Esophagus mucosa (tissue), 1 donor: ENCODE measurements at places on chromosomes 11 and 22.

GRCh38 chr22:19055801-19056200 is 66.4 kb downstream of the DGCR2 start:
- no peak for ATAC-seq

- peak; percentile 60 for ATAC-seq
These were observed 2.9 kb upstream of the MTFP1 start for GRCh38 chr22:30422481-30423300.

DNA sequence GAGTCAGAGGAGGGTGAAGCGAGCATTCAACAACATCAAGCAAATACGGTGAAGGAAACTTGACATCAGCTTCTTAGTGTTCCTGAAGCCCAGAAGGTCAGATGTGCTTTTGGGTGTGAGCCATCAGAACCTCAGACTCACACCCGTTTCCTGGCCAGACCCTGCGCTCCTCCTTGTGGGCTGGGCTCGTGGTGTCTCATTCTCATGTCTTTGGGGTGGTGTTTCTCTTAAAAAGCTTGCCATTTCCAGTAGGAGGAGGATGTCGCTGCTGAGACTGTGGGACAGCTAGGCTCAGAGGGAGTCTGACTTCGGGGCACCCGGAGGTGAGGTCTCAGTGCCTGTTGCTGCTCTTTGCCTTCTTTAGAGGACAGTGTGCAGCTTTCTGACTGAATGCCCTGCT is 24.2 kb downstream of the PPFIBP2 start:
- ATAC-seq, result peak; percentile 50

DNA sequence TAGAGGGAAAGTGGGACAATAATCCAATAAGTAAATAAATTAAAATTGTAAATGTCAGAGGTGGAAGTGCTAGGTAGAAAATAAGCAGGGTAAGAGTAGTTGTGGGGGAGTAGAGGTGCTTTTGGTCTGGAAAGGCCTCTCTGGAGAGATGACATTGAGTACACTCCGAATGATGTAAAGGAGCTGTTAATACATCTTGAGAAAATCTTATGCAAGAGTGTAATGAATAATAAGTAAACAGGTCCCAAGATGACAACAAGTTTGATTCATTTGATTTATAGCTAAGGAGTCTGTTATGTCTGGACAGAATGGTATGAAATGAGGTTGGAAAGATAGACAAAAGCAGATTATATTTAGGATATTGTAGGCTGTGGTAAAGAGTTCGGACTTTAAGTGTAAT is 87.5 kb downstream of the TMEM135 start:
- peak; percentile 38 for ATAC-seq

DNA sequence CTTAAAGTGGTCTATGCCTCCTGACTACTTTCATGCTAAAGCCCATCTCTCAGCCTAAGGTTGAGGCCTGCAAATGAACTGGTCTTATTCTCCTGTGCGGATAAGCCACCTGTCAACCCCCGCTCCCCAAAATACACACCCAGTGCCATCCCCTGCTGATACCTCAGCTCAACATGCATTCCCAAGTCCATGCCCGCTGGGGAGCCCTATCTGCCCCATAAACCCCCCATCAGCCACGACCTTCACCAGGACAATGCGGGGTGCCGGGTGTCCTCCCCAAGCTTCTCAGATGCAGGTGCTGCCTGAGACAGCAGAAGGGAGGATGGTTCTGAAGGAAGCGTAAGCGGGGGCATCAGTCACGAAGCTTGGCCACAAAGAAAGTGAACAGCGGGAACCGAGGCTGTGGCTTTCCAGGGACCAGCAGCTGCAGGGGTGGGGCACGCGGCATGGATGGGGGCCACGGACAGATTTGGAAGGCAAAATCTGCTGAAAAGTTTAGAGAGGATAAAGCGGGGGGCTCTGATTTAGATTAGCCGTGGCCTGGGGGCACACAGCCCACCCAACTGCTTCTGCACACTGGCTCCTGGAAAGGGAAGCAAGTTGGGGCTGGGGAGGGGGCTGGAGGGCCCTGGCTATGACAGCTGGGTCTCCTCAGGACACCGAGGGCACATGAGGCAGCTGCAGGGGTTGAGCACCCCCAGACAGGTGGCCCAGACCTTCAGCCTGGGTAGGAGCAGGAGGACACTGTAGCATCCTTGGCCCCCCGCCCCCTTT is 1391.9 kb downstream of the TBC1D22A start:
- ATAC-seq, result no peak

DNA sequence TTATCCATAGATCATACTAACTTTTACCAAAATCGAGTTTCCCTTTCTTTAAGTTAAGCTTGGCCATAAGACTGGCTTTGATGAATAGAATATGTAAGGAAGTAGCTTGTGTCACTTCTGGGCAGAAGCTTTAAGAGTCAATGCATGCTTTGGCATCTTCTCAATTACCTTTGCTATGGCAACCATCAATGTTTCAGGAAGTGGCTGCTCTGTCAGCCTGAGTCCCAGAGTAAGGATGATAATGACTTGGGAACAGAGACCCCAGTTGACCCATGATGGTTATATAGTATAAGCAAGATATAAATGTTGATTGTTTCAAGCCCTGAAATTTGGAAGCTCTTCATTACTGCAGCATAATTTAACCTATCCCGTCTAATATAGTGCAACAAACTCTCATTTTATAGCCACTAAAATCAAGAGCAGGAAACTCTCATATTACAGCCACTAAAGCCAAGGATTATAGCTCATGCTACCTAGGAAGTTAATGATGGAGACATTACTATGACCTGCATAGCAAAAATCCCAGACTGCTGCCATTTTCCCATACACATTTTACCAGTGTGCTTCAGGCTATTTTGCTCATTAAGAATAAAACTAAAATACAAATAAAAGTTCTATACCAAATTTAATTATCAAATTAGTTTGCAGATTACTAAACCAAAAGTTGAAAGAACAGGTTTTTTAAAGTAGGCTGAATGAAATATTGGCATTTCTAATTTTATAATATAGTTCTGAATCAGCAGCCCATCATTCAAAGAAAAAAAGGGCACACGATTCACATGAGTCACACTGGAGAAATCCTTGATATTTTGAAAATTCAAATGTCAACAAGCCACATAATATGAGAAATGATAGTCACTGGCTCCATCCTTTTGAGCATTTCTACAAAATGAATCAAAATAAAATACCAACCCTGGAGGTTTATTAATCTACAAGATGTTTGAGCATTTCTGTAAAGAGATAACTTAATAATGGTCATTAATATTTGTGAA is 23.8 kb downstream of the FSHB start:
- ATAC-seq, result no peak

DNA sequence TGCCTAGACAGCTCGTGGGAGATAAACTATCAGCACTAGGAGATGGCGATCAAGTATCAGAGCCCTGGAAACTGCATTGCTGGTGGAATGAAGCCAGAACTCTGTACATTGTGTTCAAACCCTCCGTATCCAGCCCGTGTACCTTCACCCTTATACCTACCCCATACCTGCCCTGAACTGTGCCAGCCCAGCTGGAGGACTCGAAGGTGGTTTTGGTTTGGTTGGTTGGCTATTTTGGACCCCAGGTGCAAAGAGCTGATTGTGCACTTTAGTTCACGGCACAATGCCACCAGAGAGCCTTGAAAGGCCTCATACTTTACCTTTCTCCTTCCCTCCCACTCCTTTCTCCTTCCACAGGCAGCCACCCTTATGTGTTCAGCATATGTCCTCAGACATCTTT is 16.0 kb downstream of the FAM83F start:
- no peak for ATAC-seq

- ATAC-seq, result peak; percentile 77
These were observed 120.5 kb upstream of the RASSF10 start for GRCh38 chr11:12888525-12889158.

- no peak for ATAC-seq
These were observed 602 bp downstream of the NAT10 start for GRCh38 chr11:34105957-34106504.

- no peak for ATAC-seq
These were observed 212.5 kb downstream of the CSNK2A3 start for GRCh38 chr11:11140510-11140909.

GRCh38 chr22:19469421-19469820 is 9.6 kb downstream of the UFD1 start:
- no peak for ATAC-seq

DNA sequence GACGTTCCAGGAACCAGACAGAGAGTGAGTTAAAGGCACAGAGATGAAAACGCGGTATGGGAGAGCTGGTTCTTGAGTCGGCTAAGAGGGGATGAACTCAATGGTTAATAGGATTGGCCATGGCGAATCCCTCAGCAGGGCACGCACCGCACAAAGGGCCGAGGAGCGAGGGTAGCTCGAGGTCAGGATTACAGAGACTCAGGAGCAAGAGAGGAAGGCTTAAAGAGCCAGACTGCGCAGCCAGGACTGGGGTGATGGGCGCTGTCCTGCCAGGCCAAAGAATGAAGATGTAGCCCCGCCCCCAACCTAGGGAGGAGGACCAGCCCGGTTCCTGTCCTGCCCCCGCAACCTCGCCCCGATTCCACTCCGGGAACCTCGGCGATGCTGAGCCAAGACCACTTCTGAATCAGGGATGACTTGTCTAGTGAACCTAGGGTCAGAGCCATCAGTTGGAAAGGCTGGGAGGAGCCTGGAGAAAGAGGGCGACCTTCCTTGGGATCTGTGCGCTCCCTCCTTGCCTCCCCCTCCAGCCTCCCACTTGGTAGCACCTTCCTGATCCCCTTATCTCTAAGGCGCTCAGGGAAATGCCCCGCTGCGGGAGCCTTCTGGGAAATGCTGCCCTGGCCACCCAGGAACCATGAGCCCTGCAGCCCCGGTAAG is at the start of gene PLEKHB1:
TSS of gene PLEKHB1 (plus strand) at position 610 of the 660 bp plus-strand sequence. CDS start at position 638, 28 bp downstream.
- ATAC-seq, result no peak

GRCh38 chr11:118914178-118914918 is 11.4 kb downstream of the BCL9L start:
- ATAC-seq, result no peak

- peak; percentile 80 for ATAC-seq
These were observed 743 bp downstream of the USP47 start for GRCh38 chr11:11842421-11843008.

GRCh38 chr22:40432157-40432556 is 61.8 kb downstream of the SGSM3 start:
- no peak for ATAC-seq

- ATAC-seq, result no peak
These were observed 31.2 kb downstream of the RAB6A start for GRCh38 chr11:73729594-73730206.

DNA sequence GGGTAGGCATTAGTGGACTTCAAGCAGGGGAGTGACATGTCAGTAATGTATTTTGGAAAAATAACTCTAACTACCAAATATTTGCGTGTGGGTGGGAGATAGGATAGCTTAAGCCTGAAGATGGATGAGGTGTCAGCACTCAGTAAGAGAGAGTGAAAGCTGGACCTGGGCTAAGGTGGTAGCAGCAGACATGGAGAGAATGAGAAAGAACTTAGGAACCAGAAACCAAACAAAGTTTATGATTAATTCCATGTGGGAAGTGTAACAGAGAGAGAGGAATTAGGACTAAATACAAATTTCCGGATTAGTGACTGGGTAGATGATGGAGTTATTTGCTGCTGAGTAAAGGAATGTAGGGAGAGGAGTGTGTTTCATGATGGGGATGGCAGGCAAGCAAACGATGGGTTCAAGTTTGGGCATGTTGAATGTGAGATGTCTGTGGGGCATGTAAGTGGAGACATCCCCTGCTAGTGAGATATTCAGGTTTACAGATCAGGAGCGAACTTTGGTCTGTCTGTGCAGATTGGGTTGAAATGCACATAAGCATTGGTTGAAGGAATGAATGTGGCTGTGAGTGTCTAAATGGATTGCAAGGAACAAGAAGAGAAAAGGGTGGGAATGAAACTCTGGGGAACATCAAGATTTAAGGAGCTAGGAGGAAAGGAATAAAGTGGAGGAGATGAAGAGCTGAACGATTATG is 185.6 kb upstream of the MTMR2 start:
- ATAC-seq, result no peak

GRCh38 chr11:74877132-74877531 is 71.8 kb downstream of the XRRA1 start:
- no peak for ATAC-seq

DNA sequence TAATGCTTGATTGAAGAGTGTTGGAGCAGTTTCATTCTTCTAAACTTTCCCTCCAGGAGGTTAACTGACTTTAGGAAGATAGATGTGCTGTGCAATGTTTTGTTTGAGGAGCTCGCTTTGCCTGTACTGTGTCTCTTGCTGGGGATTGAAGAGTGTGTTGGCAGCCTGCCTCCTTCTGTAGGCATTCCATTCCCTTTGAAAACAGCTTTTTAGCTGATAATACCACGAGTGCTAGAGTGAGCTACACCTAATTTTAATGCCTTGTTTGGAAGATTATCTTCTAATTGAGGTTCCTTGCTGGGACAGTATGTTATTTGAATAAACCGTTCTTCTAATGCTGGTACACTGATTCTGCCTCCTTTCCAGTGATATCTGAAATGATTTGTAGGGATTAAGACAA is 7.2 kb downstream of the DDX10 start:
- no peak for ATAC-seq

- ATAC-seq, result no peak
These were observed 28.2 kb downstream of the C2CD3 start for GRCh38 chr11:74142624-74143023.

DNA sequence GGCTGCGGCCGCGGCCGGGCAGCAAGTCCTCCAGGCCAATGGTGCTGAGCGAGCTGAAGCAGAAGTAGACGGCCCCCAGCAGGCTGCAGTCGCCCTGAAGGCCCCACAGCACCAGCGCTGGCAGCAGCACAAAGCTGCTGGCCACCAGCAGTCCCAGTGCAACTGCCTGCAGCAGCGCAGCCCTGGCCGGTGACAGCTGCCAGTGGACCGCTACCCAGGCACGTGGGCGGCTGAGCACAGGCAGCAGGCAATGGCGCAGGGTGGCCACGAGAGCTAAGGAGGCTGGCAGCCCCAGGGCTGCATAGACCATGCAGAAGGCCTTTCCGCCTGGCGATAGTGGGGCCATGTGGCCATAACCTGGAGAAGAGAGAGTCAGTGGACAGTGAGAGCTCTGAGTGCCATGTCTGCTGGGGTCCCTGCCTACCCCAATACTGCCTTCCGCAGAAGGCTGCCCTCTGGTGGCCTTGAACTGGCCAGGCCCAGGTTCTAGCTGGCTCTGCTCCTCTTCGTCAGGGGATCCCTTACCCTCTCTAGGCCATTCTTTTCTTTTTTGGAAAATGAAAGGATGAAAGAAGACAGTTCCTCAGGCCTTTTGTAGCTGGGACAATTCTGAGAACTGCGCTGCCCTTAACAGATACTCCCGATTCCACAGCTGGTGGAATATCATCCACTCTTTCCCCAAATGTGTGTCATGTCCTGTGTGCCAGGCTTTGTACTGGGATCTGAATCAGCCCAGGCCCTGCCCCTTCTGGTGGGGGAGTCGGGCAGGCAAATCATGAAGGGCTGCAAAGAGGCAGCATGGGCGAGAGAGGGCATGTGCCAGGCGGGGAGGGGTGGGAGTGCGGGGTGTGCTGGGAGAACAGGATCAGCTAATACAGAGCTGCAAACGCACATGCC is 1.8 kb downstream of the KCNK7 start:
- peak; percentile 10 for ATAC-seq
